IPS DF 19.7 (cell line): ENCODE measurements at places on chromosomes 1 and 21.

GRCh38 chr1:145962157-145963102, 1.9 kb downstream of the ANKRD34A start:
- no peak for DNase-seq

DNA sequence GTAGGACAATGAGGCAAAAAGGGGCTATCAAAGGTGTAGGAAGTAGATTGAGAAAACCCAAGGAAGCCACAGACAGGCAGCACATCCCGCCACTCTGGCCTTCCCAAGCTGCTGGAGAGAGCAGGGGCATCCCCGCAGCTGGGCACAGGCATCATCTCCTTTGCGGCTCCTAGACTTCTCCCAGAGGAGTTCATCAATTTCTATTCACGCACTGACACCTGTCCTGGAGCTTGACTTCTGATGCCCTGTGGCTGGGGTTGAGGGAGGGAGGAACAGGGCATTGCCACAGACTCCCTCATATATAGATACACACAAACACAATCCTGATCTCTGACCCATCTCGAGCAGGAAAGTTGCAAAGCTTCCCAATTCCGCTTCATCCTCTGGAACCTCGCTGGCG, 1.9 kb upstream of the TFAP2E start:
- no peak for DNase-seq

GRCh38 chr1:151475175-151475574, 15.9 kb upstream of the POGZ start:
- no peak for DNase-seq

DNA sequence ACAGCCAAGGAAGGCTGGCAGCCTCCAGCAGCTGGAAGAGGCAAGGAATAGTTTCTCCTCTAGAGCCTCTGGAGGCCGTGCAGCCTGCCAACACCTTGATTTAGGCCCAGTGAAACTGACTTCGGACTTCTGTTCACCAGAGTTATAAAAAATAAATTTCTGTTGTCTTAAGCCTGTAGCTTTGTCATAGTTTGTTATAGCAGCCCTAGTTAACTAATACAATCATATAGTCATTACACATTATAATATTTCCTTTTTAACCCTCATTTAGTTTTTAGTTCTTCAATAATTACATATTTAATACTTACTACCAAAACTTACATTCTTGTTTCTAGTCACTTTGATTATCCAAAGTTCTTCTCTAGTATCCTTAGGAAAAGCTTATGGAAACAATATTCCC, 20.3 kb downstream of the NOS1AP start:
- DNase-seq: no peak

GRCh38 chr21:38721958-38722357, 83.8 kb upstream of the ETS2 start:
- DNase-seq: no peak
